ENCODE measurements at places on chromosomes 5 and 9.
A peak's percentile ranks its signal among the peaks of the same experiment; 100 is the strongest.

DNA sequence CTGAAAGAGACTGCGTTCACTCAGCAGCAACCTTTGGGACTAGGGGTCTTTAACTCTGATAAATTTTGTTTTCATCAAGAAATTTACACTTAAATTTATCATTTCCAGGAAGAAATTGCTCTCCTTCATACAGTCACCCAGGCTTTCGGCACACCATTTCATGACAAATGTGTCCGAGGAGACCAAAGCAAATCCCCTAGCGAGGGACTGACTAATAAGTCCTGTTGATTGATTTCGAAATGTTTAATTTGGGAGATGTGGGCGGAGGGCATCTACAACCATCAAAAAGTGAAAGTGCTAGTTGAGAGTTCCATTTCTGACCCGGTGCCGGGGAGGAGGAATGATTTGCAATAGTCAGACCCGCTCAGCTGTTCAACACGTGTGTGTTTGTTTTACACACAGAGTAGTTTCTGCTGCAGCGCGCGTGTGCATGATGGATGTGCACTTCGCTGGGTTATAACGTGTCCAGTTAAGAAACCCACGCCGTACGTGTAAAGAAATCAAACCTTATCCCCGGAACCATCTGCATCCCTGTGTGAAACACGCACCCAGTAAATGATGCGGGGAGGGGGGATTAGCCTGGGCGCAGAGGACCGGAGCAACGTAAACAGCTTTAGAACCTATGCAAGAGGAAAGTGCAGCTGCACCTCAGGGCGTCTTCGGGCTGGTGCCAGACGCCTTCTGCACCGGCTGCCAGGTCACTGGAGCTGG lies 845 bp upstream of the NR4A3 start:
- DNase-seq, result no peak

GRCh38 chr5:50547303-50547702 lies 106.2 kb upstream of the EMB start:
- no peak for DNase-seq

- DNase-seq, result no peak
These were observed 546.0 kb upstream of the RORB start for GRCh38 chr9:73951147-73951546.

DNA sequence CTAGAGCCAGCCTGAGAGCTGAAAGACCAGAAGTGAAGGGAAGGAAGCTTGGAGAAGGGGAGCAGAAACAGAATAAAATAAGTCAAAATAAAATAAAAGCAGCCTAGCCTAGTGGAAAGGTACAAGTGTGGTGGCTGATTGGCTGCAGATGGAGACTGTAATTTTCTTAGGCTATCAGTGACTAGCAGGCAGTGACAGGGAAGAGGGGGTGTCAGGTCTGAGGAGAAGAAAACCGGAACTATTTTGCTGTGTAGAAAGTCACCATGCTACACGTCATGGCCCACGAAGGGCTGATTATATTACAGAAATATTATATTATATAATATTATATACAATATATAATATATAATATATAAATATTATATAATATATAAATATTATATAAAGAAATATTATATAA lies 98.1 kb upstream of the TAF11L2 start:
- no peak for DNase-seq

GRCh38 chr5:73617510-73618279 lies 8.3 kb upstream of the ARHGEF28 start:
- no peak for DNase-seq

GRCh38 chr9:110329639-110330230 lies 7.9 kb downstream of the TXNDC8 start:
- DNase-seq, result no peak

DNA sequence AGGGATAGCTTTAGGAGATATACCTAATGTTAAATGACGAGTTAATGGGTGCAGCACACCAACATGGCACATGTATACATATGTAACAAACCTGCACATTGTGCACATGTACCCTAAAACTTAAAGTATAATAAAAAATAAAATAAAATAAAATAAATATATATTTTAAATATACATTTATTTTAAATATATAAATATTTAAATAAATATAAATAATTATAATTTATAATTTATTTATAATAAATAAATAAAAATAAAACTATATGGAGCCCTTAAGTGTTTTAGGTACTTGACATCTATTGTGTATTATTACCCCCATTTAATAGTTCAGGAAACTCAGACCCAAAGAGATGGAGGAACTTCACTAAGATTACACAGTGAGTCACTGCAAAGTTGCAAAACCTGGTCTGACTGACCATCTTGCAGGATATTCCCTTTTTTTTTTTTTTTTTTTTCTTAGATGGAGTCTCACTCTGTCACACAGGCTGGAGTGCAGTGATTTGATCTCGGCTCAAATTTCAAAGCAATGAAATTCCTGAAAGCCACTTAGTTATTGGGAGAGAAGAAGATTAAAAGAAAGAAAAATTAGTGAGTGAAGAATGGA lies 5.8 kb upstream of the C5orf52 start:
- DNase-seq, result peak; percentile 18

GRCh38 chr9:31146485-31147166 lies 1237.8 kb upstream of the ACO1 start:
- DNase-seq, result no peak

DNA sequence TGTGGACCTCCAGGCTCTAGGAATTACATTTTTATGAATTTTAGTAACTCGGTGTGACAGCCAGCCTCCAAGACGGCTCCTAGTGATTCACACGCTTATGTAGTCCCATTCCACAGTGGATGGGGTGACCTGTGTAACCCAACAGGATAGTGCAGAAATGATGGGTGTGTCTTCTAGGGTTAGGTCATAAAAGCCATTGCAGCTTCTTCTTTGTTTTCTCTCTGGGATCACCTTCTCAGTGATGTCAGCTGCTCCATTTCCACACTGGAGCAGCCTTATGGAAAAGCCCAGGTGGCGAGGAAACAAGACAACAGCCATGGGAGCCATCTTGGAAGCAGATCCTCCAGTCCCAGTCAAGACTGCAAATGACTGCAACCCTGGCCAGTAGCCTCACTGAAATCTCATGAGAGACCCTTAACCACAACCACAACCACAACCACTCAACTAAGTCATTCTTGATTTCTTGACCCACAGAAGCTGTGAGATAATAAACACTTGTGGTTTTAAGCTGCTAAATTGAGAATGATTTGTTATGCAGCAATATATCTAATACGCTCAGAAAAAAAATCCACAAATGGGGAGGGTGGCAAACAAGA lies 5.1 kb upstream of the GNPDA1 start:
- DNase-seq, result no peak

DNA sequence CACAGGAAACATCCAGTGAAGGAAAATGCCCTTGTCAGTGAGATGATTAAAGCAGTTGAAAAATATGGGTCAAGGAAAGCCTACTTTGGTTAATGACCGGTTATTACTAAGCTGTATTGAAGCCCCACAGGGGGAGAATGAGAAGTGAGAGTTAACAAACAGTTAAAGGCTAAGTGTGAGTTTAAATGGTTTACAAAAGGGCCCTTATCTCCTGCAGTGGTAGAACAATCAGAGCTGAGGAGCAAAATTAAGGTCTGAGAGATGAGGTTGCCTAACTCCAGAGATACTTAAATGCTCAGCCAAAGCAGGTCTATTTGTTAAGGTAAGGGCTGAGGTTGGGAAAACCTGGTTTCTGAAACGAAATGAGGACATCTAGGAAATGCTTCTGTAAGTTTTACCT lies 75.1 kb upstream of the FER start:
- no peak for DNase-seq

DNA sequence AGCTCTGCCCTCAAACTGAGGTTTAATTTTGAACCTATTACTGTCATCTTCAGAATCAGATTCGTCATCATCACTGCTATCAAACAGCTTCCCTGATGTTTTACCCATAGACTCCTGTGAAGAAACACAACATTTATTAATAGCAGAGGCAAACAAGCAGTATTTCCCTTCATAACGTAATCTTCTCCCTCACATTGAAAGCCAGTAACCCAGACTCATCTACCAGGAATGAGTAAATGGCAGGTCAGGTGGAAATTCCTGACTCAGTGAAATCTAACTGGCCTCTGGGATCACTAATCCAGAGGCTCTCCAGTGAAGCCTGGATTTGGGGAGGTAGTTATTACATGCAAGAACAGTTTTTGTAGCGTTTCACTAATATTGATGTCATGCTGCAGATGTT lies 14.6 kb downstream of the NOL8 start:
- DNase-seq, result no peak

- DNase-seq, result no peak
These were observed 11.7 kb downstream of the CD74 start for GRCh38 chr5:150401076-150401375.

DNA sequence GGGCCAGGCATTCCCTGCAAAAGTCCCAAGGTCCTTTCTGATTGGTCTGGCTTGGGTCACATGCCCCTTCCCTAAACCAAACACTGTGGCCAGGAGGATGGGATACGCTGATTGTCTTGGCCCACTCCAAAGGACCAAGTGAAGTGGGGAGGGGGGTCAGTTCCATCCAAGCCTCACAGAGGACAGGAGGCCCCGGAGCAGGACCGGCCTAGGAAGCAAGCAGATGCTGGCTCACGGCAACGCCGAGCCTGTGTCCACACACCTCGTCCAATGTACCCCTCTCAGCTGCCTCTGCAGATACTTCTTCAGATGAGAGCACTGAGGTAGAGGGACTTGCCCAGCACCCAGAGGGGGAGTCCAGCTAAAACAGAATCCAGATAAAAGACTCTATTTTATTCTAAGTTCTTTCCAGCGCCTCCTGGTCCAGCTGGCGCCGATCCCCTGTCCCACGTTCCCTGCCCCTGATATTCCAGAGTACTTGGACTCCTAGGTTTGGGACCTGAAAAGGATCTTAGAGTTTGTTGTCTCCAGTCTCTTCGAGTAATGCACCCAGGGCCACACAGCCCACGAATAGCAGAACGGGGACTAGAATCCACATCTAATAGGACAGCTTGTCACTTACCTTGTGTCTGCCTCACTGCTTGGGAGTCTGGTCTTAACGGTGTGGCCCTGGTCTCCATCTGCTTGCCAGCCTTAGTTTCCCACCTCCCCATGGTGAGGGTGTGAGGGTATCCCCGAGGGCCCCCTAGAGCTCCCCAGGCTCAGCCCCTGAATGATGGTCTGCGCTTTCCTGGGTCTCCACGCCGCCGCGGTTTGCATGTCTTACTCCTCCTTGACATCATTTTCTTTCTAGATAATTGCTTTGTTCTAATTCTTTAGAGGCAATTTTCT lies 72.4 kb upstream of the UNC5A start:
- no peak for DNase-seq

DNA sequence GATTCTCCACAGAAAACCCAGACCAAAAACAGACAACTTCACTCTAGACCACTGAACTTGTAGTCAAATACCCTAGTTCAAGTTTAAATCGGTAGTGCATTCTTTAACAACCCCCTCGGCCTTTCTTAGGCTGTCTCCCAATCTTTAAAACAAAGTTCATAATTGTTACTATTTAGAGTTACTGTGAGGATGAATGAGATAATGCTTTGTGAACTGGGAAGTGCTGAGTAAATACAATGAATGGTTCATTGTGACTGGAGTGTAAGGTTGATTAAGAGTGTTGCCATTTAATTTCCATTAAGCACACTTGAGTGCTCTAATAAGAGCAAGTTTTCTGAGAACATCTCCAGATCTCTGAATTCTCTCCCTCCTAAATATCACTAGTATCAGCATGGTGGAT lies 228.8 kb upstream of the PIK3R1 start:
- DNase-seq, result no peak

DNA sequence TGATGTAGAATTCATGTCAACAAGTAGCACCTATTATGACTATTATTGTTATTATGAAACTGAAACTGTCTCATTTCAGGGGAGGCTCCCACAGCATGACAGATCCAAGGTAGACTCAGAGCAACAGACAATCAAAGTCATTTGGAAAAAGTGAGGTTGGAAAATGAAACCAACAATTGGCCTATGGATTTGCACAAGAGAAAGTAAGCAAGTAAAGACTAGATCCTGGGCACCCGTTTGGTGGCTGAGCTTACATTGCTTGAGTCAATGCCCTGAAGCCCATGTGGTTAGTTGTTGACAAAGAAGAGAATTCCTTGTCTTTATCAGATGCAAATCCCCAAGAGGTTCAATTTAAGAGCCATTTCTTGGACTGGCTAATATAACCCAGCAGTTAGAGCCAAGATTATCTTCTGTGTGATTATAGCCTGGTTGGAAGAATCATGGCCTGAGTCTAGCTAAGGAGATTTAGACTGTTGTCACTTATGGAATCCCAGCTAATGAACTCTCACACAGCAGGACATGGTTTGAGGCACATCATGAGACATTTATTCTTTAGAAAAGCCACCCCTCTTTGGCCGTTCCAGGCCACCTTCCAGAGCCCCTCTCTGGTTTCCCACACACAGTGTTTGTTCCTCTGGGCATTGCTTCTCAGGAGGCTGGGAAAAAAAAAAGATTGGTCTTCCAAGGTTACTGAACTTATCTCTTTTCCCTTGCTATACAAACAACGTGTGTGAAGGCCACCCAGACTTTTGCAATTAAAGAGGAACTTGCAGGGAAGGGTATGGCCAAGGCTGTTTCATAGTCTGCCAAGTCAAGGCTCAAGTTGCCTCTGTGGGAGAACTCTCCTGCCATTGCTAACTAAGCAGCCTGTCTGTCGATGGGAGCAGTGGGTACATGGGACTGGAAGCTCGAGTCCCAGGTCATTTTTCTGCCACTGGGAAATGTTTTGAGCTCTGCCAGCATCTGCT lies 399.5 kb downstream of the ENC1 start:
- DNase-seq, result no peak

DNA sequence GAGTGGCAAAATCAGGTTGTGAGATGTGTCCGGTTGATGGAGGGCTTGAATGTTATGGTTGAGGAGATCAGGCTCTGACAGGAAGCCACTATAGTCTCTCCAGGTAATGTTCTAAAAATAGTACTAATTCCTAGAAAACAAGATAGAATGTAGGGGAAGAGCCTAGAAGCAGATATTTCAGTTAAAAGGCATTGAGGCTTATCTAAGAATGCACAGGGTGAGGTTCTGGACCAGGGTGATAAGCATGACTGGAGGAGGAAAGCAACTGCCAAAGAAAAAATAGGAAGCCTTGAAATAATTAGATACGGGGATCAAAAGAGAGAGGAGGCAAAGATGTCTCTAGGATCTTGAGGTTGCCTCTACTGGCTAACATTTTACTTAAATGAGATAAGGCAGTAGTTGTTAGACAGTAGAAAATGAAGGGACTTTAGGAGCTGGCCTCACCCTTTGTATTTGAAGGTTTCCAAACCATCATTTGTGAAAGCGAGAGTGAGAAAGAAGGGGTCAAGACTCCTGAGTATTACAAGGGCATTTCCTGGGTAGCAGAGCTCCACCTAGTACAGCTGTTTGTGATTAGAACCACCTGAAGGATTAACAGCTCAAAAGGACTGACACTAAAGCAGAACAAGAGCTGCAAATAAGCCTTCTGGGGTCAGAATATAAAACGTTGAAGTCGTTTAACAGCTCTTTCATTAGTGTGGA lies 15.4 kb upstream of the ARL15 start:
- DNase-seq, result no peak

DNA sequence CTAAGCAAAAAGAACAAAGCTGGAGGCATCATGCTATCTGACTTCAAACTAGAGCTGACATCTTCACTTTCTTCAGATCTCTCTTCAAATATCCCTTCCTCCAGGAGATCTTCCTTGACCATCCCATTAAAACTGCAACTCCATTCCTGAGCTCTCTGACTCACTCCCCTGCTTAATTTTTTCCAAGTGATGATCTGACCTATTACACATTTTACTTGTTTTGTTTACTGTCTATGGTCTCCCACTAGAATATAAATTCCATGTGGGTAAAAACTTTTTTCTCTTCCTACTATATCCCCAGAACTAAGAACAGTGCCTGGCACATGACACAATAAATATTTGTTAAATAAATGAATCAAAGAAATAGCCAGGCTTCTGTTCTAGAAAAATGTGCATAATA lies 87.5 kb downstream of the SLIT3 start:
- no peak for DNase-seq

Measured in HCT116 (cell line).